Left cardiac atrium (tissue), 4 donors: ENCODE measurements at places on chromosomes 2 and 18. TPM values are rescaled to one million over a fixed set of nuclear protein-coding genes. Genes with fewer than 3 reads are reported as not detected.

The TLX2 gene
- not detected for total RNA-seq

The LYG1 gene
- 0.47 TPM for total RNA-seq

The RPRM gene
- total RNA-seq: 0.44 TPM

The APCDD1 gene
- total RNA-seq: 55.1 TPM

The ABCG8 gene
- total RNA-seq: not detected

The TIA1 gene
- total RNA-seq: 49.4 TPM

The IL18R1 gene
- 1.2 TPM for total RNA-seq

The SAG gene
- total RNA-seq: not detected

The ALPI gene
- not detected for total RNA-seq

The NEU2 gene
- not detected for total RNA-seq

The CCDC141 gene
- 97.5 TPM for total RNA-seq

The MOGAT1 gene
- total RNA-seq: 0.50 TPM

The CRYBA2 gene
- total RNA-seq: not detected

The DHRS9 gene
- total RNA-seq: 47.6 TPM

The WDPCP gene
- 12.4 TPM for total RNA-seq

The PSTPIP2 gene
- total RNA-seq: 3.2 TPM

The B4GALT6 gene
- 12.0 TPM for total RNA-seq

The LYG2 gene
- not detected for total RNA-seq

The SERPINB10 gene
- total RNA-seq: not detected

The ARHGEF4 gene
- total RNA-seq: 8.3 TPM

The TEKT4 gene
- not detected for total RNA-seq

The ZC3H6 gene
- total RNA-seq: 20.0 TPM

The TNFRSF11A gene
- total RNA-seq: 3.6 TPM

The INHBB gene
- total RNA-seq: 3.9 TPM

The ARHGEF33 gene
- 0.73 TPM for total RNA-seq

The DPP4 gene
- total RNA-seq: 2.0 TPM

The ERMN gene
- not detected for total RNA-seq

The REG3G gene
- not detected for total RNA-seq

The PLCD4 gene
- 3.0 TPM for total RNA-seq

The SKOR2 gene
- total RNA-seq: not detected

The MAL gene
- total RNA-seq: 5.8 TPM

The ITPRIPL1 gene
- total RNA-seq: 2.1 TPM

The IL1RL1 gene
- 54.0 TPM for total RNA-seq

The ERBB4 gene
- 17.9 TPM for total RNA-seq

The IL36A gene
- total RNA-seq: not detected

The CDK15 gene
- total RNA-seq: 0.44 TPM

The SPP2 gene
- total RNA-seq: not detected

The POTEJ gene
- total RNA-seq: not detected

The CHRNG gene
- total RNA-seq: not detected

The KCNG2 gene
- total RNA-seq: not detected

The POTEI gene
- total RNA-seq: not detected

The ZC3H8 gene
- total RNA-seq: 10.0 TPM

The EML4 gene
- 8.5 TPM for total RNA-seq

The SEMA4F gene
- 6.1 TPM for total RNA-seq

The RAB10 gene
- total RNA-seq: 108 TPM

The CTDP1 gene
- 9.7 TPM for total RNA-seq

The NHEJ1 gene
- 6.9 TPM for total RNA-seq

The LONRF2 gene
- total RNA-seq: 12.8 TPM

The RAPGEF4 gene
- total RNA-seq: 12.9 TPM

The LPIN2 gene
- total RNA-seq: 15.2 TPM

The SGPP2 gene
- 8.8 TPM for total RNA-seq

The MROH2A gene
- total RNA-seq: not detected
